Osteocyte (in vitro differentiated cells): ENCODE measurements at places on chromosomes 13 and 19.

DNA sequence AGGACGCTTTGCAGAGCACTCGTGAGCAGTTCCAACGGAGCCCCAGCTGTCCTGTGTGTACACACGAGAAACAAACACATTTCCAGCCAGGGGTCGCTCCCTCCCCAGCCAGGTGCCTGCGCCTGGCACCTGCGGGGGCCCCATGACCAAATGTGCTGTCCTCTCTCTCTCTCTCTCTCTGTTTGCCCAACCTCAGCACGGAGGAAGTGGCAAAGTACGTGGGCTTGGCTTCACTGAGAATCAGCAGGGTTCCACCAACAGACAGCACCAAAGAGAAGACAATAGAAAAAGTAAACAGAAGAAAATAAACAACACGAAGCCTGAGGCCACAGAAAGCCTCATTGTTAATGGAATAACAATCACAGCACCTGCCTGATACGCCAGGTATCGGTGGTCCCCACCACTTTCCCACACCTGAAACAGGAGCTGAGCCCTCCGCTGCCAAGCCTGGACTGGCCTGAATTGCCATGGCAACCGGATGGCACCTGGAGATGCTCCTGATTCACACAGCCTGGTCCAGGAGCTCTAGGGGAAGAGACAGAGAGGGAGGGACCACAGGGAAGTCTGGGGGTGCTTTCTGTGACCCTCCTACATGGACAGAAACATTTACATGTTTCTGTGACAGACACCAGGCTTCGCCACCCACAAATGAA, 103.9 kb upstream of the CACNA1A start:
- no peak for DNase-seq

GRCh38 chr19:10116085-10116865, 3.4 kb downstream of the EIF3G start:
- no peak for DNase-seq

- DNase-seq = no peak
Measured at GRCh38 chr13:94813920-94814475, 101.7 kb upstream of the SOX21 start.

DNA sequence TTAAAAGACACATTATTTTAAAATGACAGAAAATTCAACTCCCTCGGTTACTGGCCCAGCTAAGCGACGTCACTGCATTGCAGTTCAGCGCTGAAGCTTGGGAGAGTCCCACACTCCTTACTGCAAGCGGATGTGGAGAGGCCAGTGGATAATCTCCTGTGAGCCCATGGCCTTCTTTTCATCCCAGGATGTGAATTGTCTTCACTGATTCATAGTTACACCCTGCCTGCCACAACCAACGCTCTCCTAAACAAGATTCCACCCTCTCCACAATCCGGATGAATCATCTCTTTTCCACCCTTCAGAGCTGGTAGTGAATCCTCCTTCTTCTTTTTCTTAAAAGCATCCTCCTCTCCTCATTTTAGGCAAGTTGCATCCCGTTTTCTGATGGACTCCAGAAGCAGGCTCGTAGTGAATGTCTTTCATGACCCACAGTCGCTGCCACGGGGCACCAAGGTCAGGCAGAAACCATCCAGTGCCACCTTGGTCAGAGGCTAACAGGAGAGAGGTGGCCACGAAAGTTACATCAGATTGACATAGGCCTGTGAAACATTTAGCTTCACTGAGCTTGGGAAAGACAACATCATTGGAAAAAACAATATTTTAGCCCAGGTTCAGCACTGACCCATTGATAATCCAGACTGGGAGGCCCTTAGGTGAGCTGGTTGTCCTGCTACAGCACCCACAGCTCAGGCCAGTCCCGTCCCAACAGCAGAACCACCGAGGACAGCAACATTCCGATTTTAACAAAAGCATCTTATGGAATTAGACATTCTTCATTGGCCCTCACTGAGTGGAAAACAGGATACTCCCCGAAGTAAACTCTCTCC, 2.0 kb downstream of the GJB2 start:
- no peak for DNase-seq

GRCh38 chr19:55153652-55154264, 3.8 kb downstream of the TNNI3 start:
- DNase-seq = no peak

DNA sequence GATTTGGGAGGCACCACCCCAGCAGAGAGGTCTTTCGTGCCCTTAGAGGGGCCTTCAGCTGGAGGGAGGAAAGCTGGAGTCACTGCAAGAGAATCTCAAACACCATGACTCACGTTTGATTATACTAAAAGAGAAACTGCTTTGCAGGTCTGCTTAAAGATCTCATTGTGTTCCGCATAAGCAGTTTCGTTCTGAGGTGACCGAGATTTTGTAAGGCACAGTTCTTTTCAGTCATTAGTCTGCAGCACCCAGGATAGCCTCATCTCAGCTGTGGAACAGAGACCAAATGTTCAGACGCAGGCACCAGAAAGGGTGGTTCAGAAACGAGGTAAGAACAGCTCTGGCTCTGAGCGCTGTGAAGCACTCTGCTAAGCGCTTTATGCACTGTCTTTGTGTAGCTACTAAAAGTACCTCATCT, 71.2 kb upstream of the GTF3A start:
- no peak for DNase-seq

- no peak for DNase-seq
Measured at GRCh38 chr13:20616059-20616797, 49.3 kb downstream of the IFT88 start.

- DNase-seq = no peak
Measured at GRCh38 chr13:40781717-40782116, 7.7 kb upstream of the SLC25A15 start.

GRCh38 chr13:98442391-98443230, 134.3 kb downstream of the STK24 start:
- no peak for DNase-seq

DNA sequence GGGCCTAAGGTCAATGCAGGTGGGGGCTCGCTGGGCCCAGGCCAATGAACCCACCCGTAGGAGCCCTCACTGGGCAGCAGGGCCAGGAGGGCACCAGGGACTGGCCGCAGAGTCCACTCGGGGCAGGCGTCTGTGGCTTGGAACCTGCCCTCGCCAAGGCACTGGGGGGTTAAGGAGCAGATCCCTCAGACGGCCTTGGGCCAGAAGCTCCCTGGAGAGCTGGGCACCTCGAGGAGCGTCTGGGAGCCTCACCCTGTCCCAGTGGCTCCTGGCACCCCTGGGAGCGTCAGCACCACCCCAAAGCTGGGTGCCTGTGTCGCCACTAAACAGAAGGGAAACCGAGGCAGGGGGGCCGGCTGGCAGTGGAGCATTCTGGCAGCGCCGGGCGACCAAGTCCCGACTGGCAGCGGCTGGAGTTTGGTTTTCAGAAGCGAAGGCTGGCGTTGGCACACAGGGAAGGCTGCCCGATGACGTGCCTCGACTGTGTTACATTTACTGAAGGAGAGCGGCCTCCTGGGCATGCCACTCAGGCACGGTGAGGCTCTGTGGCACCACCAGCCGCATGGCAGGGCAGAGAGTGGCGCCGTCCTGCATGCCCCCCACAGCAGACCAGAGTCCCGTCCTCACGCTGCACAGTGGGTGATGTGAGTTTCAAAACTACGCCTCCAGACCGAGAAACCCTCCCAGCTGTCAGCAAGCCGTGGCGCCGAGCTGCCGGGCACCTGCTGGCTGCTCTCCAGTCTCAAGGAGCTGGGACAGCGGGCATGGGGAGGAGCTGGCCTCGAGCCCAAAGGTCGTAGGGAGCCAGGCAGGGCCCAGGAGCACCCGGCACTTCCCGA, 9.2 kb upstream of the MEX3D start:
- DNase-seq = no peak

DNA sequence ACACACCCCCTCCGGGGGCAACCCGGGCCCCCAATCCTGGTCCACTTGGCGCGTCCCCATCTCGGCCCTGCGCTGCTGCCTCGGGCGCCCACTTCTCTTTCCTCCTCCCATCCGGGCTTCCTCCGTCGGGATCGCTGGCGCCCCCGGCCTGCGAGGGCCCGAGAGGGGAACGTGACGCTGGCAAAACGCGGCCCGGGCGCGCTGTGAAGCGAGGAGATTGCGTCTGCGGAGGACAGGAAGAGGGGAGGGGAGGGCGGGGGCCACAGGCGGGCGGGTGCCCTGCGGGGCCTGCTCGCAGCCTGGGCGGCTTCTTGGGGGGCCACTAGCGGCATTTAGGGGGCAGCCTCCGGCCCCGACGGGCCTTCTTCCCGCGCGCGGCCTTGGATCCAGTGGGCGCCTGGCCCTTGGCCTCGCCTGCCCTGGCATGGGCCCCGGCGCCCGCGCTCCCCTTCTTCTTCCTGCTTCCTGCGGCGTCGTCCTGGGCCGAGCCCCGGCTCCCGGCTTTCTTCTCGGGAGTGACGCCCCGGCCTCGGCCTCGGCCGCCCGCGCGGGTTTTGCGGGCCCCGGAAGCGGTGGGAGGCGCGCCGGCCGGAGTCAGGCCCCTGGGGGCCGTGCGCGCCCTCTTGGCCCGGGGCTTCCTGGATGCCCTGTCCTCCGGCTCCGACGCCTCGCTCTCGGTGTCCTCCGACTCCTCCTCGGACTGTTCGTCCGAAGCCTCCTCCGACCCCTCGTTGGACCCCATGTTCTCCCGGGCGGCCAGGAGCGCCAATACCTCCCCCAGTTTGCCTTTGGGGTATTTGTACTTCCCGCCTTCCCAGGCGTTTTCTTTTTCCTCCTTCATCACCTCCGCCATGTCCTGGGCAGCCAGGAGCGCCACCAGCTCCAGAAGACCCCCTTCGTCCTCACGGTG, 2.2 kb downstream of the PNMA8B start:
- no peak for DNase-seq

DNA sequence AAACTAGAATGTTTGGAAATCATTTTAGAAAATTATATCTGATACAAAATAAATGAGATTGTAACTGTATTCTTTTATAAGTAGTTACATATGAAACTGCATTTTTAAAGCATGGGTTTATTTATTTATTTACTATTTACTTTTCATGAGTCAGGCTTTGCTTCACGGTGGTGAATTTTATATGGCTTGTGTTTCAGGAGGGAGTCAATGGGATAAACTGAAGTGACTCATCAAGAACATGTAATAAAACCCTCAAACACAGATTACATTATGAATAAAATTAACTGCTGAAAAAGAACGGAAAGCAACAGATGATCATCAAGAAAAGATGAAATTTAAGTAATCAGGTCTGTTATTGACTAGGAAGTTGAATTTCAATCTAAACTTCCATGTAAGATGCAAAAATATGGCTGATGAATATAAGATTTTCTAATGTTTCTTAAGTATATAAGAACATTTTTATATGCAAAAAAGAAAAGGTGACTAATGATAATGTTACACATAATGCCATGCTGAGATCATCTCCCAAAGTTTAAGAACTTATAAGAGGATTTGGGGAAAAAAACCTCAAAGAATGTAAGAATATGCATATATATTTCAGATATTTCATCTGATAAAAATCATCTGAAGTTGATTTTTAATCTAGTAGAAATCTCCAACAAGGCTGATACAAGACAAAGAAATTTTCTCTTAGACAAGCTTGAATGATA, 383.6 kb downstream of the SLITRK1 start:
- DNase-seq = no peak

DNA sequence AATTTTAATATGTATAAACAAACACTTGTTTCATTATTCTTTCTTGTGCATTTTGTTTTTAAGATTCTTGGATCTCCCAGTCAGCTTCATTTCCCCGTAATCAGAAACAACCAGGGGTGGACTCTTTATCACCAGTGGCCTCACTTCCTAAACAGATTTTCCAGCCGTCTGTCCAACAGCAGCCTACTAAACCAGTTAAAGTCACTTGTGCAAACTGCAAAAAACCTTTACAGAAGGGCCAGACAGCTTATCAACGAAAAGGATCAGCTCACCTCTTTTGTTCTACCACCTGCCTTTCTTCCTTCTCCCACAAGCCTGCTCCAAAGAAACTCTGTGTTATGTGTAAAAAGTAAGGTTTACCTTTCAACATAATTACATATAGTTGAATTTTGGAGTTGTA, 44.3 kb downstream of the ZMYM2 start:
- no peak for DNase-seq

DNA sequence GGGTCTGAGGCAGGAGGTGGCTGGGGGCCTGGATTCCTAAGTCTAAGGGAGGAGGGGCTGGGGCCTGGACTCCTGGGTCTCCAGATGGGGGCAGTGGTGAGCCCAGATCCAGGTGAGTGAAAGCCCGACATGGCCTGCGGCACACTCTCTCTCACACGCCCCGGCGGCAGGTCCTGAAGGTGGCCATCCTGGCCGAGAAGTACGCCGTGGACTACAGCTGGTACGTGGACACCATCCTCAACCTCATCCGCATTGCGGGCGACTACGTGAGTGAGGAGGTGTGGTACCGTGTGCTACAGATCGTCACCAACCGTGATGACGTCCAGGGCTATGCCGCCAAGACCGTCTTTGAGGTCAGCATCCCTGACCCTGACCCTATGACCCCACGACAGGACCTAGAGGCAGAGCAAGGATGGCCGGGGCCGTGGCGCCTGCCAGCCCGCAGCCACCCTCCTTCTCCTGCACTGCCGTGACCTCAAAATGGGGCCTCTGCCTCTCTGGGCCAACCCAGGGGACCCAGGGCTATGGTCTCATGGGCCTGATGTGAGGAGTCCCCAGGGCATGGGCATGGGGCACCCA, 13.2 kb downstream of the FUZ start:
- no peak for DNase-seq
